ENCODE measurements at places on chromosomes 2 and 18. TPM values are rescaled to one million over a fixed set of nuclear protein-coding genes. Genes with fewer than 3 reads are reported as not detected.

The DSG4 gene
- not detected for total RNA-seq

The REEP1 gene
- 19.7 TPM for total RNA-seq

The DNAJC5G gene
- not detected for total RNA-seq

The FBXO48 gene
- 2.6 TPM for total RNA-seq

The IL36B gene
- total RNA-seq = not detected

The IL37 gene
- 1.1 TPM for total RNA-seq

The TMEM247 gene
- not detected for total RNA-seq

The QPCT gene
- 1.6 TPM for total RNA-seq

The MAP4K4 gene
- total RNA-seq = 20.3 TPM

DNA sequence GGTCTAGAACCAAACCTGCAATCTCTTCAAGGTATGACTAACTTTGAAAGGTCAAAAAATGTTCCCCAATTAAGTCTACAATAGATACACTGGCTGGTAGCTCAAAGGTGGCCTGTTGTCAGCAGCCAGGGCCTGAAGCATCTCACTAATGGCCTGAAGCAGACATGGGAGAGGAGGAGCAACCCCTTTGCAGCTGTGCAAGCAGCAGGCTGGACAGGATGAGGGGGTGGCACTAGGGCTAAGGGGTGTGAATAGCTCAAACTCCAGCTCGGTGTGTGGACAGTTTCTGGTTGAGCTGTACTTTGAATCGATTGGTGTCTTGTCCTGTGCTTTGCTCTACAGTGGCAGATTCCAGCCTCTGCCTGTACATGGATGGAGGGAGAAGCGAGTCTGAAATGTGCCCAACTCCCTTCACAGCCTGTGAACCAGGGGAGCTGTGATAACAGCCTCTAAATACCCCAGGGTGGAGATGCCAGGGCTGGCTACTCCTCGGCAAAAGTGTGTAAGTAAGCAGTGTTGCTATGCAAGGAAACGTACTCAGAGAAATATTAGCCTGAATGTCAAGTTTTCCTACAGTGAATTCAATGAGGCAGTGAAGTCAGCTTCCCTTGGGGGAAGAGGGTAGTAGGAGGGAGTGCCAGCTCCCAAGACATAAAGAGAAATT is 34.7 kb upstream of the DTNB start:
- H3K27ac ChIP-seq = no peak overlapping the region
- H3K36me3 ChIP-seq = no peaks in the 10 kb centered on the region
- H3K27me3 ChIP-seq = no peaks in the 10 kb centered on the region
- DNase-seq = no peak

DNA sequence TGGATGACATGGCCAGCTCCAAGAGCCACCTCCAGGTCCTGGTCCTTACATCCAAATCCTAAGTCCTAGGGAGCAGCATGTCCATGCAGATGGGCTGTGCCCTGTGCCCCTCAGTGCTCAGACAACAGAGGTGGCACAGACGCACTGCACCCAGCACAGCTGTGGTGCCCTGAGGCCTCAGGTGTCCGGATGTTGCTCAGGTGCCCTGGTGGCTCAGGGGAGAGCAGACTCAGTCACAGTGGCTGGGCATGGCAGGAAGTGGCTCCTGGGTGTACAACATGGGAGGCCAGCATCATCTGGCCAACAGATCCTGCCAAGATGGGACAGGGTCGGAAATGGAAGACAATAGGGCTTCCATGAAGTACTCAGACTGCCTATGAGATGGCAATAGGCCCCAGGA is 50.1 kb downstream of the TIMM21 start:
- H3K36me3 ChIP-seq = no peaks in the 10 kb centered on the region
- peak overlapping the region; percentile 57 for H3K27ac ChIP-seq
- H3K4me1 ChIP-seq = peaks cover 24% of the 10 kb centered on the region
- no peak overlapping the region for H3K4me3 ChIP-seq
- DNase-seq = no peak

GRCh38 chr2:149744865-149745264 is 157.3 kb upstream of the MMADHC start:
- no peaks in the 10 kb centered on the region for H3K27me3 ChIP-seq
- no peaks in the 10 kb centered on the region for H3K4me1 ChIP-seq
- no peak overlapping the region for H3K4me3 ChIP-seq
- no peak for DNase-seq
- H3K36me3 ChIP-seq = no peaks in the 10 kb centered on the region

- H3K36me3 ChIP-seq = no peaks in the 10 kb centered on the region
- H3K27ac ChIP-seq = no peak overlapping the region
- H3K27me3 ChIP-seq = no peaks in the 10 kb centered on the region
- H3K4me3 ChIP-seq = no peak overlapping the region
- no peak for DNase-seq
These were observed 114.7 kb downstream of the CSRNP3 start for GRCh38 chr2:165584126-165584654.

DNA sequence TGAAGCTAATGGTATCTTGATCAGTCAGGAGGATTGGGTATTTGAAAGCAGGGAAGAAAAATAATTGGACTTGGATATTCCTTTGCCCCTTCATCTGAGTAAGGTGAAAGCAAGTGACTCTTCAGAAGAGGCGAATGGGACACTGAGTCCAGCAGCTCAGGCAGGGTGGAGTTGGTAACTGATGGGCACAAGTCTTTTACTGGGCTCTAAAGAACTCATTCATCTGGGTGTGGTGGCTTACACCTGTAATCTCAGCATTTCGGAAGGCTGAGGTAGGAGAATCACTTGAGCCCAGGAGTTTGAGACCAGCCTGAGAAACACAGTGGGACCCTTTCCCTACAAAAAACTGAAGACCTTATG is 11.2 kb downstream of the CFLAR start:
- peak overlapping the region; percentile 38 for H3K4me3 ChIP-seq
- peaks cover 67% of the 10 kb centered on the region for H3K4me1 ChIP-seq
- DNase-seq = peak; percentile 67
- H3K27ac ChIP-seq = peak overlapping the region; percentile 100

- H3K36me3 ChIP-seq = no peaks in the 10 kb centered on the region
- no peaks in the 10 kb centered on the region for H3K4me1 ChIP-seq
- no peak for DNase-seq
- H3K4me3 ChIP-seq = no peak overlapping the region
- H3K27ac ChIP-seq = no peak overlapping the region
These were observed 84.0 kb upstream of the DSEL start for GRCh38 chr18:67600181-67601180.

Measured in transverse colon (tissue), 4 donors.